ENCODE measurements at places on chromosomes 6 and 20.
A peak's percentile ranks its signal among the peaks of the same experiment; 100 is the strongest.

DNA sequence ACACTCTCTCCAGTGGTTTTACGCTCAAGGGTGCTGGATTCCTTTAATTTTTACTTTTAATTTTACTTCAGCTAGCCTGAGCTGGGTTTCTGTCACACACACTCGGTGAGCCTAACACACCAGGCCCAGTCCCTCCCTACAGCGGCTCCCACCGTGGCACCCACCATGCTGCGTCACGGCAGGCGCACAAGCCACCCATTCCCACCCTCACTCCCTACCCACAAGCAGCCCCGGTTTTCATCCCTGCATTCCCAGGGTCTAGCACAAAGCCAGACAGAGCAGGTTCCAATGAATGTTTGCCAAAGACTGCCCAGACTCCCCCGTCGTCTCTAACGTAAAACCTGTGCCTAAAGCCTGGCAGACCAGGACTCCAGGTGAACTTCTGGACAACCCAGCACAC is 50.3 kb downstream of the MYH7B start:
- no peak for DNase-seq

- DNase-seq, result no peak
Measured at GRCh38 chr20:32646486-32646885, 27.3 kb downstream of the C20orf203 start.

- no peak for DNase-seq
Measured at GRCh38 chr6:146090474-146090873, 61.6 kb downstream of the GRM1 start.

- DNase-seq, result no peak
Measured at GRCh38 chr6:39330476-39330875, 8.0 kb upstream of the KCNK16 start.

DNA sequence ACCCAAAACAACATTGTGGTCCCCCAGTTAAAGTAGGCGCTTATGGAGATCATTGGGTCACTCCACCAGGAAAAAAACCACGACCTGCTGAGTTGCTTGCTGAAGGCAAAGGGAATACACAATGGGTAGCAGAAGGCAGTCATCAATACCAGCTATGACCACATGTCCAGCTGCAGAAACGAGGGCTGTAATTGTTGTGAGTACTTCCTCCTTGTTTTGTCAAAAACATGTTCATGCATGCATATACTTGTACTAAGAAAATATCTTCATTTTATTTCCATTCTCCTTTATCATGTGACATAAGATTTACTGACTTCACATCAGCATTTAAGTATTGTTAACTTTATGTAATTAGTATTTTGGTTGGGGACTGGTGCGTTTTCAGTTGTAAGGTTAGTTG is 16.9 kb downstream of the SERINC1 start:
- no peak for DNase-seq

- no peak for DNase-seq
Measured at GRCh38 chr20:46998477-46999240, 104.0 kb downstream of the EYA2 start.

- DNase-seq, result no peak
Measured at GRCh38 chr6:111661541-111662061, 55.9 kb upstream of the TRAF3IP2 start.

DNA sequence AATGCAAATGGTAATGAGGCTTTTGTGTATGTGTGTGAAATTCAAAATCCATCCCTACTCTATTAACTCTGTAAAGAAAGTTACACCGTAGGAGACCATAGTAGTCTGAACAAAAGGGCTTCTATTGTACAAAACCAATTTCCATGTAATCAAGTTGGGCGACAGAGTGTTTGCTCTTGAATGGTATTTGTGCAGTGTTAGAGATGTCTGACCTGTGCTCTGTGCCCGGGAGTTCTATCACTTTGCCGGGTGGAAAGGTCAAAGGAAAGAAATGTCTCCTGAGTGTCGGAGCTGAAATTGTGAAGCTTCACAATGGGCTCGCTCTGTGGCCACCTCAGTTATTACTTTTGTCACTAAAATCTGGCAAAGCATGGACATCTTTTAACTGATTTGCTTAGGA is 312.0 kb downstream of the SAMD5 start:
- DNase-seq, result no peak

DNA sequence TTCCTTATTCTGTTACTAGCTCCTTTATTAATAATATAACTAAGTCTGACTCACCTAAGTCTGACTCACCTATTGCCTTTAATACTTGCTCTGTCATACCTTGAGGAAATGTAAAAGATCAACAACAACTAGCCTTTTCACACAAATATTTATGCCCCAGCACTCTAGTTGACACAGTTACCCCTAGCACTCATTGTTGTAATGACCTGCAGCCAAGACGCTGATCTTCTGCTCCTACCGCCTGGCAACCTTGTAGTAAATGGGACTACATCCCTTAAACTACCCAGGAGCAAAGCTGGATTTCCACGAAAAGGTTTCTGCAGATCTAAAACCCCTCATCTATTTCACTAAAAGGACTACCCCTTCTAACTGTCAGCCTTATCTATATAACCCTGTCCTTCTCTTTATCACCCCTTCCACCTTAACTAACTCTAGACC is 90.0 kb downstream of the PLG start:
- no peak for DNase-seq

GRCh38 chr20:3798373-3798768 is 2.3 kb downstream of the CDC25B start:
- DNase-seq, result no peak

DNA sequence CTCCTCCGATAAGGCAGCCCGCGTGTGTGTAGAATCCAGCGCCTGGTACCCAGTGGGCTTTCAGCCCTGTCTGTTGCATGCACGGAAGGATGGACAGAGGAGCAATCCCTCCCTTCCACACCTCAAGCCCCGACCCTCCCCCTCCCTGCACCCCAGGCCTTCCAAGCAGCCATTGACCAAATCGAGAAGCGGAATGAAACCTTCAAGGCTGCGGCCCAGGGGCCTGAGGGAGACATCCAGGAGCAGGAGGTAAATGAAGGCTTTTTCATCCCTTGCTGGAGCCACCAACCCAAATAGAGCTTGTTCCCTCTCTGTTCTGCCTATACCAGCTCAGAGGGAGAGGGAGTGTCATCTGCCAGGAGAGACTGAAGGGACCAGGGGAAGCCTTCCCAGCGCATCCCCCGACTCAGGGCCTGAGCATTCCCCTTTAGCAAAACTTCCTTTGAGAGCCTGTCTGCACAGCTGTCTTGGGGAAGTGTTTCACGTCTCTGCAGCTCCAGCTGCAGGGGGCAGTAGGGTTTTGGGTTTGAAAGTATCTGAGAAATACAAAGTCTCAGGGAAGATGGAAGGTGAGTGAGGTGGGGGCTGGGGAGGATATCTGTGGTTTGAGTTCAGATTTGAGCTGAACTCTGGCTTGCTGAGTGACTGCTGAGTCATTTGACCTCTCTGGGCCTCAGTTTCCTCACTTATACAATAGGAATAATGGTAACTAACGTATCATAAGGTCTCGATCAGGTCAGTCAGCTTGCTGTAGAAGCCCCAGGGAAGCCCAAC is 16.1 kb downstream of the FGD2 start:
- peak; percentile 81 for DNase-seq

DNA sequence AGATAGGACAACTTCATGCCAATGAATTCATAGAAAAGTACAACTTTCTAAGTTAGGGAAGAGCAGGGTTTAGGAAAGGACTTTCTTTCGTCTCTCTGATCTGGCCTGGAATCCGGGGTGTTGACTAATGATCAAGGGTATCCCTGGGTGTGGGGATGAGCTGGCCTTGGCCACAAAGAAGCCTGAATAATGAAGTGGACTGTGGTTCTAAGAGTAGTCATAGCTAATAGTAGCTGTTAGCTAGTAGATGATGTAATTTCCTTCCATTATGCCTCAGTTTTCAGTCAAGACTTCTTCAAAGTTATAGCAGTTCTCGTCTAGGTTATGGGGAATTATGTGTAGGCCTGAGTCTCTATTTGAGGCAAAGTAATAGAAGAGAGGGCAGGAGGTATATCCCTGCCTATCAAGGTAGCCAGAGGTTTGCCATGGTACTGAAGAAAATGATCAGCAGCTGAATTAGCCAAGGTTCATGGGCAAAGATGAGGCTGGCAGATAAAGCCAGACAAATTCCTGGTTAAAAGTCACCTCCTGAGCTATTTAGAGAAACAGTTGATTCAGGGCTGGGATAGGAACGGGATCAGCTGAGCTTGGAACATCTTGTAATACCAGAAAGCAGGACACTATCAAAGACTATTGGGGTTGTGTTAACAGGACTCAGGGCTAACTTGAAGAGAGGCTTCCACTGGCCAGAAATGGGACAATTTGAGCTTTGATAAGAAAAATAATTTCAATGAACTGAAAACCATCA is 18.7 kb upstream of the TRPC4AP start:
- no peak for DNase-seq

DNA sequence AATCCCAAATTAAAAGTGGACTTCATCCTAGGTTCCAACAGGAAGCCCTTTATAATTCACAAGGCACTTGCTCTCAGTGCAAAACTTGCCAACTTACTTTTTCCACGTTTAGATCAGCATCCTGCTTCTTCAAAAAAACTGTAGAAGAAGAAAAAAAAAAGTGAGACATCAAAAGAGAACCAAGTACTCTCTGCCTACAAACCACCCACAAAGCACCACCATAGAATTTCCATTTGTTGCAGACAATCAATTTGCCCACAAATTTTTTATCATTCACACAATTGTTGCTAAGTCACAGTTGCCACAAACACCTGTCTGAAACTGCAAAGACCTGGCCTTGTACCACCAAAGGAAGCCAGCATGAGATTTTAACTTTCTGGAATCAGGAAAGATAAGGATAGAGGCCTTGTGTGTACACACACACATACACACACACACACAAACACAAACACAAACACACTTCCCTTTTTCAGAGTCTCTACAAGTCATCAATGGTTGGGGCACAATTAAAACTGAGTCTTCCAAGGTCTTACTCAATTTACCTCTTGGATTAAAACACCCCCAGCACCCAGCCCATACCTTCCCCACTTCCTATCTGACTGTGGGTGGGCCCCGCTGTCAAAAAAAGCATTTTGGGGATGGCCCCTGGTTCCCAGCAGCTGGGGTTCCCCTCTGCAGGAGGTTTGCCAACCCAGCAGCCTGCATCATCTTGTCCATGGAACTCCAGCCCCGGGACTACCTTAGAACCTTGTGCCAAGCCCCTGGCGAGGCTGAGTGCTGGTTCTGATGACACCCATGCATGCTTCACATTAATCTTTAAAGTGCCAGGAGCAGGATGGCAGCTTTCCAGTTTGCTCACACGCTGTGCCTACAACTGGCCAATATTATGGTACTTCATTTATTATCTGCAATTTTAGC is 26.5 kb downstream of the FYN start:
- DNase-seq, result peak; percentile 77

GRCh38 chr6:150083839-150084238 is 14.9 kb upstream of the ULBP3 start:
- no peak for DNase-seq

DNA sequence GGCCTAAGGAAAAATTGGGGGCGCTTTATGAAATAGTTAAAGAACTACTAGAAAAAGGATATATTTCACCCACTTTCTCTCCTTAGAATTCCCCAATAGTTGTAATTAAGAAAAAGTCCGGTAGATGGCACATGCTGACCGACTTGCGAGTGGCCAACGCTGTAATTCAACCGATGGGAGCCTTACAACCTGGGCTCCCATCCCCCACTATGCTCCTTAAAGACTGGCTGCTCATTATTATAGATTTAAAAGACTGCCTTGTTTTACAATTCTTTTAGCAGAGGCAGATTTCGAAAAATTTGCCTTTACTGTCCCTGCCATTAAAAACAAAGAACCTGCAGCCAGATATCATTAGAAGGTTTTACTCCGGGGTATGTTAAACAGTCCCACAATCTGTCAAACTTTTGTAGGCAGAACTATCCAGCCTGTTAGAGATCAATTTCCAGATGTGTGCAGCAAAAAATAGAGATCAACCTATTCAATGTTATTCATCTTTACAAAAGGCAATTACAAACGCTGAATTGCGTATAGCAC is 58.5 kb upstream of the PRSS16 start:
- DNase-seq, result peak; percentile 82

GRCh38 chr6:162651505-162651904 is 76.1 kb downstream of the PRKN start:
- DNase-seq, result no peak

DNA sequence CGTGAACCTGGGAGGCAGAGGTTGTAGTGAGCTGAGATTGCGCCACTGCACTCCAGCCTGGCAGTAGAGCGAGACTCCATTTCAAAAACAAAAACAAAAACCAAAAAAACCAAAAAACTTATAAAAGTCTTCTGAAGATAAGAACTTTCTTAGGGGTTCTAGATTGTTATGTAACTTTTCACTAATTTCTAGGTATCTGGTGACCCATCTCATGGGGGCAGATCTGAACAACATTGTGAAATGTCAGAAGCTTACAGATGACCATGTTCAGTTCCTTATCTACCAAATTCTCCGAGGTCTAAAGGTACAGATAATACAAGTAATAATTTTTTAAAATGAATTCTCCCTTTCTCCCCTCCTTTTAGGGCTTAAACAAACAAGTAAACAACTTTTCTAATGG is 45.1 kb downstream of the MAPK14 start:
- DNase-seq, result no peak

- DNase-seq, result no peak
Measured at GRCh38 chr6:122838060-122838780, 49.2 kb downstream of the SMPDL3A start.

DNA sequence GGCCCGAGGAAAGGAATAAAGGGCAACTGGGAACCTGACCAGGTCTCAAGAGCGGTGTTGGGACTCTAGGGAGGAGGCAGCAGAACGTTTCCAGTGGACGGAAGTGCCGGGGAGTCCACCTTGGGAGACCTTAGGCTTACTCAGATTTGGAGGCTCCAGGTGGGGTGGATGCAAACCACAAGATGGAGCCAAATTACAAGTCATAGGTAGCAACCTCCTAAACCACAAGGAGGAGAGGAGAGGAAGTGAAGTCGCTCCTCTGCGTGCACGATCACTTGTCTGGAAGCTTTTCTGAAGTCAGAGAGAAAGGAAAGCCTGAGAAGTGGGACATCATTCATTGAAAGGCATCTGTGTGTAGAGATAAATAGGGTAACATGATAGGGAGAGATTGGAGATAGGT is 9.3 kb downstream of the HLA-DOA start:
- DNase-seq, result no peak

DNA sequence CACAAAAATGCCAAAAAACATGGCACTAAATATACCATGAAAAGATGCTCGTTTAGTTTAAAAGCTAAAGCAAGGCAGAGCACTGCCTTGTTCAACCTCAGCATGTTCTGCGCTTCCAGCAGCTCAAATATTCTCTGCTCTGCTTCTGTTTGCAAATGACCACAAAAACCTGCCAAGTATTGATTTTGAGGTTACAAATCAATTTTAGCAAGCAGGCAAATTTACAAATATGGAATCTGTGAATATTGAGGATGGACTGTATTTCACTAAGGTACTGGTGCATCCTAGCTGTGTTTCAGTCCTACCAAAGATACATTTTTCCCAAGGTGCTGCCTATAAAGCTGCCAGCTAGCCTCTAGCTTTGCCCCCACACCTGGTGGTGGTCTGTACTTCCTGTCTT is 449.9 kb downstream of the PREX1 start:
- DNase-seq, result no peak

- DNase-seq, result no peak
Measured at GRCh38 chr6:82176616-82177015, 70.9 kb downstream of the IBTK start.
